ENCODE measurements at places on chromosomes 2 and 18.

DNA sequence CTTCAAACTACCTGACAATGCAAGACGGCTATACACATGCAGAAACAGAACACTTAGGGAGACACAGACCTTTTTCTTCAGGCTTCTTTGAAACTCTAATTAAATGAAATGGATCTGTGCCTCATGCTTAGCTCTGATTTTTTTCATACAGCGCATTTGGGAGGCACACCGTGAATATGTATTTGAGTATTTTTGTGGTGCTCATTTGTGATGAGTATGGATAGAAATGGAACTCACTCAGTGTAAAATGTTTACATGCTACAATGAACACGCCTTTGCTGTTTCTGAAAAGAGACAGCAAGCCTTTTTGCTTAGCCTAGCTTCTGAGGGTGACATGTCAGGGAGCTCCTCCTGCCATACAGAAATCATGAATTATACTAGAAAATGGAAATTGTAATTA, 113.3 kb downstream of the FSHR start:
- no peak for DNase-seq

DNA sequence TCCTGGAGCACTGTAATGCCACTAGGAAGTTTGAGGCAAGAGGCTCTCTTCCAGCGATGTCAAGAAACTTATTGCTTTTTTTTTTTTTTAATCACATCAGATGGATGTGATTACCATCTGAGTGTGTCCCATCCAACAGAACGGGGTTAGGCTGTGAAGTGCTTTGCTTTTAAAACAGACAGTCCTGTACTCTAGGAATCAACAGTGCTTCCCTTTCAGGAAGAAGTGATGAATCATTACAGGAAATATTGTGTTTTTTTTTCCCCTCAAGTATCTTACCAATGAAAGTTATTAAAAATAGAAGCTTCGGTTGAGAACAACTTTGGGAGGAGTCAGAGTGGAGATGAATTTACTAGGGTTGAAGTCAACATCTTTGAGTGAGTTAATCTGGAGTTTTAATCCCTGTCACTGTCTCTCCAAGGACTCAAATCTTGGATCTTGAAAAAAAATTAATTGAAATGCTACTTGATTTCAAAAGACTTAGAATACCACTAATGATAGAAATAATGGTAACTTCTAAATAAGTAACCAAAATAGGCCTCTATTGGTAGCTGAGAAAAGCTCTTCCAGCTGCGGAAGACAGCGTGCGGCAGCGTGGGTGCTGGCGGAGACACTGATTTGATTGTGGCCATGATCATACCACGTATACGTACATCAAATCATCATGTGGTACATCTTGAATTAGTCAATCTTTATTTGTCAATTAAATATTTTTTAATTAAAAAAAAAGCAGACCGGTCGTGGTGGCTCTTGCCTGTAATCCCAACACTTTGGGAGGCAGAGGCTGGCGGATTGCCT, 45.5 kb downstream of the GATA6 start:
- no peak for DNase-seq

DNA sequence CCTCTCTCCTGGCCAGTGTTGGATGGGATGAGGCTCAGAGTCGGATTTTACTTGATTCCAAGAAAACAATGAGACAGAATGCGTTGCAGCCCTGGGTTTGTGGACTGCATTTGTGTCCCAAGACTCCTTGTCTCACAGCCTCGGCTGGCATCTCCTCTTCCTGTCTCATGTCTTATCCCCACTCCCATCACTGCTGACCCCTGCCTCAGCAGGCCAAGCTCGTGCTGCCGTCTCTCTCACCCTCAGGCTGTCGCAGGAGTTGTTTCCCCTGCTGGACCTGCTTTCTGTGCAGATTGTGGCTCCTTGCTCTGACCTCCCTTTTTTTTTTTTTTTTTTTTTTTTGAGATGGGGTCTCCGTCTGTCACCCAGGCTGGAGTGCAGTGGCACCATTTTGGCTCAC, 70.2 kb upstream of the RALBP1 start:
- no peak for DNase-seq

DNA sequence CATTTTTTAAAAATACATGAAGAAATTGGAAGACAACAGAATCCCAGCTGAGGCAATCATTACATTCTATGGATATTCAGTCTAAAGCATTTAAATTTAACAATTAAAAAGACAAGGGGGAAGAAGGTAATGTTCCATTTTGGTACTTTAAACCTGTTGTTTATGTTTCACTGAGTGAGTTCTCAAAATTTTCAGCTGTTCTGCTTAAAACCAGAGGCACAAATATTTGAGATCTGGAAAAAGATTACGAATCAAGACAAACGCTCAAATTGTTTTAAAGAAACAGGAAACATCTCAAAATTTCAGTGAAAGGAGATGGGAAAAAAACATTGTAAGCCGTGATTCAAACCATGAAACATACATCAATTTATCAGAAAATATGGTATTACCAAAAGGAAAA, 656.2 kb upstream of the CHAC2 start:
- no peak for DNase-seq

DNA sequence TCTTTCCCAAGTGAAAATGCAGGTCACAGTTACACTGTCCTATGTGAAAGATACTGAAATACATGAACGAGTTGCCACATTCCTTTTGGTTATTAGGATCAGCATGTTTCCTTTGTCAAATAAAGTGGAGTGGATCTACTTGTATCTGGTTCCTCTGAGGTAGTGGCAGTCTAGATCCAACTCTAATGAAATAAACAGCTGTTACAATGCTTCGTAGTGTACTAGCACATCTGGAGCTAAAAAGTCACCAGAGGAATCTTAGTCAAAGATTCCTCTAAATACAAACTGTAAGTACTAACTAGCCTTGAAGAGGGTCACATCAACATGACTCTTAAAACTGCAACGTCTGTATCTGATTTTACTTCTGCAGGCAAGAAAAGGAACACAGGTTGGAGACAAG, 228.9 kb downstream of the DYM start:
- no peak for DNase-seq
